A549 (cell line): ENCODE measurements at places on chromosomes 7 and 10. TPM values are rescaled to one million over a fixed set of nuclear protein-coding genes. Genes with fewer than 3 reads are reported as not detected.

Gene WASHC2C
- polyA plus RNA-seq: 19.8 to 24.9 TPM (median 24.7 TPM) in 3 replicates

Gene STEAP1
- polyA plus RNA-seq: 15.7 to 21.0 TPM (median 20.3 TPM) in 3 replicates

DNA sequence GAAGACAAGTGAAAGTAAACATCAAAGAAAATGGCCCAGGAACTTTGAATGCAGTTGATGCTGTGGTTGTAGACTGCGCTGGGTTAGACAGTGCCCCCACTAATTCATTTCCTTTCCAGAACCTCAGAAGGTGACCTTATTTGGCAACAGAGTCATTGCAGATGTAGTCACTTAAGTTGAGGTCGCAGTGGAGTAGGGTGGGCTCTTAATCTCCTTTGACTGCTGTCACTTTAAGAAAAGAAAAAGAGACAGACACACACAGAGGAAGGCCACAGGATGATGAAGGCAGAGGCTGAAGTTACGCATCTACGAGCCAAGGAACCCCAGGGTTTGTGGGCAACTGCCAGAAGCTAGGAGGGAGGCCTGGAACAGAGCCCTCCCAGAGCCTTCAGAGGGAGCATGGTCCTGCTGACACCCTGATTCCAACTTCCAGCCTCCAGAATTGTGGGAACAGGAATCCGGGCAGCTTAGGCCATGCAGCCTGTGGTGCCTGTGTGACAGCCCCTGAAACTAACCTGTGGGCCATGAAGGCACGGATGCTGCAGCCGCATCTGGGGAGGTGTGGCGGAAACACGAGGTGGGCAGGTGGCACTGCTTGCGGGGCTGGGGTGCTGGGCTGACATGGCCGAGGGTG, 107.6 kb downstream of the PRKAG2 start:
- DNase-seq: no peak

GRCh38 chr7:11447106-11447505, 384.9 kb downstream of the THSD7A start:
- DNase-seq: no peak
